Urinary bladder (tissue), 4 donors: ENCODE measurements at places on chromosomes 7 and 10.
A peak's percentile ranks its signal among the peaks of the same experiment; 100 is the strongest.

DNA sequence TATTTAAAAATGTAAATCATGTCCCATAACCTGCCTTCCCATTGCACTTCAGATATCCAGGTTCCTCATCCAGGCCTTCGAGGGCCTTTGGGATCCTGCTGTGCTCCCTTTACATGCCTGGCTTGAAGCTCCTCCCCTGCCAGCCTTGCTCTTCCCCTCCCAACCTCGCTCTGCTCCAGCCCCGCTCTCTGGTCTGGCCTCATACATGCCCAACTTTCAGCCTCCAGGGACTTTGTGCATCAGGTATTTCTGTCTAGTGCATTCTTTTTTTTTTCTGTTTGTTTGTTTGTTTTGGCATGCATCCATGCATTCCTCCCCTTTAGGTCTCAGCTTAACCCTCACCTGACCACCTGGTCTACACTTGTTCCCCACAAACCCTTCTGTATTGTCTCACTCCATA lies 160.3 kb downstream of the SNX10 start:
- DNase-seq, result no peak

DNA sequence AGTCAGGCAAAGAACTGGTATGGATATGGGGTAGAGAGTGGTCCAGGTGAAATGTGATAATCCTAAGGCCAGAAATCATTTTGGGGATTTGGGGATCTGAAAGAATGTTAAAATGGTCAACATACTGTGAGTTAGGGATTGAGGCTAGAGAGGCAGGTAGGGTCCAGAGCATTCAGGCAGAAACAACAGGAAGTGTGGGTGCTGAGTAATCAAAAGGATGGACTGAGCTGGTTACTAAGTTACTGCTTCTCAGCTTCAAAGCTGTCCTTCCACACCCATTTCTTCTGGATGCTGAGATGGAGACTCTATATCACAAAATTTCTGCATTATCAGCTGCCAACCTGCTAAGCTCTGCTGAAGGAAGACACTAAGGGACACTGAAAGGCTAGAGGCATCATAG lies 30.6 kb upstream of the PRKCQ start:
- no peak for DNase-seq

DNA sequence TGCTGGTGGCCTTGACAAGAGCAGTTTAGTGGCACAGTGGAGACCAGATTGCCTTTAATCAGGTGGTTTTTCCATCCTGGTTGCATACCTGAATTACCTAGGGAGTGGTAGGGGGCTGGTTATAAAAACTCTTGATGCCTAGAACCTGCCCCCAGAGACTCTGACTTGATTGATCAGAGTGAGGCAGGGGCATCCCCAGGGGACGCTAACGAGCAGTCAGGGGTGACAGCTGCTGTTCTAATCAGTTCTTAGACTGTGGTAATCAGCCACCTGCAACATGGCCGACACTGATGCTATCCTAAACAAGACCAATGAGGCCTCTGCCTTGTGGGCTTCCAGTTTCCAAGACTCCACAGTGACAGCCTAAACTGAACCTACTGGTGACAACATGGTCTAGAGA lies 2.0 kb upstream of the OPALIN start:
- no peak for DNase-seq

- no peak for DNase-seq
Observed at GRCh38 chr10:120403109-120403508, 53.9 kb upstream of the PLPP4 start.

GRCh38 chr10:109895848-109896247 lies 27.5 kb downstream of the XPNPEP1 start:
- no peak for DNase-seq

- peak; percentile 8 for DNase-seq
Observed at GRCh38 chr7:14936554-14936953, 34.0 kb upstream of the DGKB start.

GRCh38 chr7:27677912-27678612 lies 15.4 kb upstream of the HIBADH start:
- no peak for DNase-seq

DNA sequence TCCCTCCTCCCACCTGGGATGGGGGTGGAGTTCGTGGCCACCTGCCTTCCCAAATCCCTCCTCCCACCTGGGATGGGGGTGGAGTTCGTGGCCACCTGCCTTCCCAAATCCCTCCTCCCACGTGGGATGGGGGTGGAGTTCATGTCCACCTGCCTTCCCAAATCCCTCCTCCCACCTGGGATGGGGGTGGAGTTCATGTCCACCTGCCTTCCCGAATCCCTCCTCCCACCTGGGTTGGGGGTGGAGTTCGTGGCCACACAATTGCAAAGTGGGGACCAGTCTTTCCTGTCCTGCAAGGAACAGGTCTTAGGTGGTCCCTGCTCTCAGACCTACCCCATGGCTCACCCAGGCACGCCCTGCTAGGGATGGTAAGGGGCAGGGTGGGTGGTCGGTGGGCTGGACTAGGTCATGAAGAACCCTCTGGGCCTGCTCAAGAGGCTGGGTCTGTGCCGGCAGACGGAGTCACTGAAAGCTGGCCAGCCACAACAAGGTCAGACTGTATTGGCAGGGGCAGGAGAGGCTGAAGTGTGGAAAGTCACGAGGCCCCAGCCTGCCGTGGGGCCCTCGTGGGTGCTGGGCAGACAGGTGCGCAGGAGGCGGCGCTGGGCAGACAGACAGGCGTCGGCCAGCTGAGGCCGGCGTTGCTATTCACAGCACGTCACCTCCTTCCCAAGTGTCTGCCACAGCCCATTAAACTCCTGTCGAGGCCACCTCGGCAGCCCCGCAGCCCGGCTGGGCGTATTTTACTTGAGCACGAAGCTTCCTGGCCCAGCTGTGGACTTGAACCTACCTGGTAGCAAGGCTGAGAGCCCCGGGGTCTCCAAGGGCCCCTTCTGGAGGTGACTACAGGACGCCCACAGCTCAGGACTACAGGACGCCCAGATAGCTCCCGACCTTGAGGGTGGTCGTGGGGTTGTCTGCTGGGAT lies 4.1 kb downstream of the KNDC1 start:
- no peak for DNase-seq

DNA sequence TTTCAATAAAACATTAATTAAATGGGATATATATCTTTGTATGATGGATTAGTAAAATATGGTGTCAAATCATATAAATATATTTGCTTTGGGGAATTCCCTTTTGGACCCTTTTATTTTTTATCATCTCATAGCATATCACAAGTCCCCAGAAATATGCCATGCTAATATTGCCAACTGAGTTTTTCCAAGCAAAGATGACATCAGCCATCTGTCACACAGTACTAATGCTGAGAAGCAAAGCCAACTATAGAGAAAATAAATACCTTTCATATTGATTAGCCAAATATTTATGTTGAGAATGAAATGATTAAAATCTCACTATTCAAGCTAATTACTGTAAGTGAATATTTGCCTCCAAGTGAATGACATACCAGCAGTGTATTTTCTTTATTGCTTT lies 575.3 kb downstream of the ETV1 start:
- DNase-seq, result no peak

GRCh38 chr10:101260764-101261481 lies 31.7 kb upstream of the LBX1 start:
- no peak for DNase-seq

- DNase-seq, result no peak
Observed at GRCh38 chr7:132551886-132552285, 24.4 kb downstream of the PLXNA4 start.

DNA sequence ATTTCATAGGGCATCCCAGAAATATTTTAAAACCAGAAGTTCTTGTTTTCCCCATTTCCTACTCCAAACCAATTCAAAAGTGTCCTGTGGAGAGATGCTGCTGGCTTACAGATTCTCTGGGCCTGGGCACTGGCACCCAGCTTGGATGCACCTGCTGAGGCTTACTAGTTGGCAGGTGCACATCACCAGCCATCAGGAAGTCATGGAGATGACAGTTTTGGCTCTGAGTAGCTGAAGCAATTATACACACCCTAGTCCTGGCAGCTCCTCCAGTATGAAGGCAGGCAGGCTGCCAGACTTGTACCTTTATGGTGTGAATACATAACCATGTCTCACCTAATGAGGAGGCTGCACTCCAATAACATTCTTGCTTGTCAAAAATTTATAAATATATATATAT lies 276.6 kb upstream of the GHITM start:
- no peak for DNase-seq

DNA sequence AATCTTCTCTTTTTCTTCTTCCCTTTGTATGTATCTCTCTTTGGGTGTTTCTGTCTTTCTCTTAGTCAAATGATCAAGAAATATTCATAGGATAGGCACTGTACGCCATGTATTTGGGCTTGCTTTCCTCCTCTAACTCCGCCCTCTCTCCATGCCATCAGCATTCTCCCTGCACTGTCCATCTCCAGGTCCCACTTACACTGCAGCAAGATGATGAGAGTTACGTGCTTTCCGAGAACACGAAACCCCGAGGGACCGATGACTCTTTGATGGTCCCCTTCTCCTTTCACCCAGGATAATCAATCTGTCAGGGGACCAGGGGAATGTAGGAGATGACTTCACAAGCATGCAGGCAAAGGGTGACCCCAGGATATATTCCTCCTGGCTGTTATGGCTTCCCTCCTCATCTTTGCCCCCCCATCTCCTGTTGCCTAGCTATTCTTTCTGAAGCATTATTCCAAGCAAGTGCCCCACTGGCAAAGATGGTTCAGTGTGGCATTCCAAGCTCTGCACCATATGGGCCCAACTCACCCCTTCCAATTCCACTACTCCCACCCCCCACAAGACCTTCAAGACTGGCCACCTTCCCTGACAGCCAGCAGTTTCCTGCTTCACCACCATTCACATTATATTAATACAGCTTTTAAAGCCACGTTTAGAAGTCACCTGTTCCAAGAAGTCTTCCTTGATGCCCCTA lies 40.0 kb downstream of the HIF1AN start:
- DNase-seq, result no peak

GRCh38 chr7:98935811-98936210 lies 57.5 kb downstream of the TRRAP start:
- no peak for DNase-seq

- no peak for DNase-seq
Observed at GRCh38 chr10:72831696-72832409, 61.7 kb upstream of the OIT3 start.

DNA sequence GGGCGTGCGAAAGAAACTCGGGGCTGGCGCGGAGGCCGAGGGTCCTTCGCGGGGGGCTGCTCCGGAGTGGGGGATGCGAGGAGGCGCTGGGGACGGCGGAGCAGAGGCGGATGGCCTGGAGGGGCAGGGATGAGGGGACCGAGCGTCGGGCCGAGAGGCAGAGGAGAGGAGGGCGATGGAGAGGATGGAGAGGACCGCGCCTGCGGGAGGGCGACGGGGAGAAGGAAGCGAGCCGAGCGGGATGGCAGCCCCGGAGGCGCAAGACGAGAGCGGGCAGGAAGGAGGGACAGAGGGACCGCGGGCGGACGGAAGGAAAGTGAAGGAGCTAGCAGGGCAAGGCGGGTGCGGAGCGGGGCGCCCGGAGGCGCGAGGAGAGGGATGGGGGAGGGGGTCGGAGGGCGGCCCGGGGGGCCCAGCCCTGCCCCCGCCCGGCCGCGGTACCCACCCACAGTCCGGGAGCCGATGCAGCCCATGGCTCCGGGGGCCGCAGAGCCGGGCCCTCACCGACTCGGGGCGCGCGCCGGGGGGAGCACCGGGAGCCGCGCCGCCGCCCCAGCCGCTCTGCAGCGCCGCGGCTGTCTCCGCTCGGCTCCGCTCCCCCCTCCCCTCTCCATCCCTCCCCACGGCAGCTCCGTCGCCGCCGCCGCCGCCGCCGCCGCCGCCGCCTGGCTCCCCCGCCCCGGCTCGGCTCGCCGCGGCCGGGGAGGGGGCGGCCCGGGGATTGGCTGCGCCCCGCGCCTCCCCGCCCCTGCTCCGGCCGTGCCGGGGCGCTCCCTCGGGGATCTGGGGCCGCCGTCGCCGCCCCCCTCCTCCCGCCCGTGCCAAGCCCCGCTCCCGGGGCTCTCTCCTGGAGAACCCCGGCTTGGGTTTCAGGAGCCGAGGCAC lies at the start of gene FAM131B:
Gene FAM131B (minus strand): TSS at position 583 of the 885 bp plus-strand sequence. CDS start 110 bp downstream, at position 473.
- DNase-seq, result no peak

GRCh38 chr10:74165530-74165901 lies 14.5 kb downstream of the ADK start:
- no peak for DNase-seq

DNA sequence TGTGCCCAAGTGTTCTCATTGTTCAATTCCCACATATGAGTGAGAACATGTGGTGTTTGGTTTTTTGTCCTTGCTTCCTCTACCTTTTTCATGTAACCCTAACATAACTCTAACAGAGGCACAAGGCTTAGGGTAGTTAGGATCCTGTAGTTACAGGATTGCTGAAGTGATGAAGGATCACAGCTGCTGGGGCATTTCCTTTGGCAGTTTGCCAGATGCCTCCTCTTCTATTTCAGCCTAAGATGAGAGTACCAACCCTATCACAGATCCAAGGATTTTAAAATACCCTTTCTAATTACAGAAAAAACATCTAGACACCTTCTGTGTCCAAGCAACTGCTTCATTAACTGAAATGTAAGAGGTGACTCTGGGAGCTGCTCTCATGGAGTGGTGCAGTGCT lies 141.7 kb upstream of the COL1A2 start:
- no peak for DNase-seq

DNA sequence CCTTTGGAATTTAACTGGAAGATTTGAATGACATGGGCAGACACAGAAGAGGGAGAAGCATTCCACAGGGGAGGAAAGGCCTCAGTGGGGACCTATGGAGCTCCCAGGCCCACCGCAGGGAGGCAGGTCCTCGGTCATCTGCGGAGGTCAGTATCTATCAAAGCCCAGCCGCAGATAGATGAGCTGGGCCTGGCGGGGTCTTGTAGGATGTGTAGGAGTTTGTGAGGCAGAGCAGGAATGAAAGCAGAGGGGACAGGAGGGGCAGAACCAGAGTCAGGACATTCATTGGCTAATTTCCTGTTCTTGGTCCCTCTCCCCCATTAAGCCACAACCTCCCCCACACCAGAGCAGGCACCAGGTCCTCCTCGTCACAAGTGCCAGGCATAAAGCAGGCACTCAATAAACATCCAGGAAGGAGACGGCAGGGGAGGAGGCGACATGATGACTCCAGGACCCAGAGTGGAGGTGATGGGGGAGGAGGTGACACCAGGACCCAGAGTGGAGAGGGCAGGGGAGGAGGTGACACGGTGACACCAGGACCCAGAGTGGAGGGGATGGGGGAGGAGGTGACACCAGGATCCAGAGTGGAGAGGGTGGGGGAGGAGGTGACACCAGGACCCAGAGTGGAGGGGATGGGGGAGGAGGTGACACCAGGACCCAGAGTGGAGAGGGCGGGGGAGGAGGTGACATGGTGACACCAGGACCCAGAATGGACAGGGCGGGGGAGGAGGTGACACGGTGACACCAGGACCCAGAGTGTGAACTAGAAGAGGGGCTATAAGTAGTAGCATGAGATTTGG lies 83.7 kb upstream of the PDGFA start:
- DNase-seq, result no peak

DNA sequence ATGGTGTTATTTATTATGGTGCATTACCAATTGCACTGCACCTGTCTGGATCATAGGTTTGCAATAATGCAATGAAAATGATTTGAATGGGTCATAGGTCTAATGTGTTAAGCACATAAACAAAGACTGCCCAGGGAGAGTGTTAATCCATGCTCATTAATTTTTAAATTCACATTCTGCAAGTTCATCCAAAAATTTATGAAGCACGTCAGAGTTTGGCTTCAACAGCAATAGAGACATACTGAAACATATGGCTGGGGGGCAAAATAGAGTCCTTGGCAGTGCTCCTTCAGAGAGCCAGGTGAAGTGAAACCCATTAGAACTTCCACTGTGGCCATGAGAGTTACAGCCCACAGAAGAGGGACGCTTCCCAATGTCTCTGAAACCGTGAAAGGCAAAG lies 441.1 kb downstream of the POM121L12 start:
- DNase-seq, result no peak

- no peak for DNase-seq
Observed at GRCh38 chr7:94962661-94963060, 55.3 kb downstream of the PPP1R9A start.
